PC-3 (cell line): ENCODE measurements at places on chromosomes 6 and 20. TPM values are rescaled to one million over a fixed set of nuclear protein-coding genes. Genes with fewer than 3 reads are reported as not detected.

Gene AIF1
- total RNA-seq: not detected in 2 replicates

Gene HSPA1L
- 0.26 and 0.69 TPM in 2 replicates for total RNA-seq

Gene FOXF2
- not detected in 2 replicates for total RNA-seq

Gene MATN4
- 0.33 TPM in 1 of 2 replicates, not detected in the other for total RNA-seq

Gene KHDC1
- total RNA-seq: 5.1 and 7.9 TPM in 2 replicates

- DNase-seq: no peak
These were observed 5.5 kb downstream of the ERGIC3 start for GRCh38 chr20:35547329-35547728.

DNA sequence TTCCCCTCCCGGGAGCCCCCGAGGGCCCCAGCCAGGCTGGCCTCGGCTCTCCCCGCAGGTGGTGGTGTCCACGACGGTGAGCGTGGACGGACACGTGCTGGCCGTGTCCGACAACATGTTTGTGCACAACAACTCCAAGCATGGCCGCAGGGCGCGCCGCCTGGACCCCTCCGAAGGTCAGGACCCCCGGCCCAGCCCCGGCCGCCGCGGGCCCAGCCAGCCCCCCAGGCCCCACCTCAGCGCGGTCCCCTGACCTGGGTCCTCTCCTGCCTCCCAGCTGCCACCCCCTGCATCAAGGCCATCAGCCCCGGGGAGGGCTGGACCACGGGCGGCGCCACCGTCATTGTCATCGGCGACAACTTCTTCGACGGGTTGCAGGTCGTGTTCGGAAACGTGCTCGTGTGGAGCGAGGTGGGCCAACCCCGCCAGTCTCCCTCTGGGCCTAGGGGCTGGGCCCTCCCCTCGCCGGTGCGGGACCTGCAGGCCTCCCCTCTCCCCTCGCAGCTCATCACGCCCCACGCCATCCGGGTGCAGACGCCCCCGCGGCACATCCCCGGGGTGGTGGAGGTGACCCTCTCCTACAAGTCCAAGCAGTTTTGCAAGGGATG is 51.0 kb downstream of the CPXM1 start:
- DNase-seq: no peak

GRCh38 chr6:114062199-114062598 is 91.3 kb upstream of the HDAC2 start:
- DNase-seq: no peak

DNA sequence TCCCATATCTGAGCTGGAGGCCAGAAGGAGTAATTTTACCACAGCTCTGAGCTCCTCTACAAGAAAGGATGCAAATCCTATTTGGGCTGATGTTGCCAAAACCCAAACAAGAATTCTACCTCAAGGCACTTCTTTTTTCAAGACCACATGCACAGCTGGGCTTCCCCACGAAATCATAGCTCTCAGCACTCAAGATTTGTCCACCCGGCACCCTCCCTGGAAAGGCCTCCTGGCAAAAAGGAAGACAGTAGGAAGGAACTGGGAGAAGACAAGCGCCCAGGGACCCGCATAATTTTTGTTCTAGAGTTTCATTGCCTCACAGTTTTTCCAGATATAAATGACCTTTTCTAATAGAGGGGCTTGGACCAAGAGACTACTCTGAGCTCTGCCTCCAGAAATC is 90.5 kb downstream of the BANF2 start:
- no peak for DNase-seq

DNA sequence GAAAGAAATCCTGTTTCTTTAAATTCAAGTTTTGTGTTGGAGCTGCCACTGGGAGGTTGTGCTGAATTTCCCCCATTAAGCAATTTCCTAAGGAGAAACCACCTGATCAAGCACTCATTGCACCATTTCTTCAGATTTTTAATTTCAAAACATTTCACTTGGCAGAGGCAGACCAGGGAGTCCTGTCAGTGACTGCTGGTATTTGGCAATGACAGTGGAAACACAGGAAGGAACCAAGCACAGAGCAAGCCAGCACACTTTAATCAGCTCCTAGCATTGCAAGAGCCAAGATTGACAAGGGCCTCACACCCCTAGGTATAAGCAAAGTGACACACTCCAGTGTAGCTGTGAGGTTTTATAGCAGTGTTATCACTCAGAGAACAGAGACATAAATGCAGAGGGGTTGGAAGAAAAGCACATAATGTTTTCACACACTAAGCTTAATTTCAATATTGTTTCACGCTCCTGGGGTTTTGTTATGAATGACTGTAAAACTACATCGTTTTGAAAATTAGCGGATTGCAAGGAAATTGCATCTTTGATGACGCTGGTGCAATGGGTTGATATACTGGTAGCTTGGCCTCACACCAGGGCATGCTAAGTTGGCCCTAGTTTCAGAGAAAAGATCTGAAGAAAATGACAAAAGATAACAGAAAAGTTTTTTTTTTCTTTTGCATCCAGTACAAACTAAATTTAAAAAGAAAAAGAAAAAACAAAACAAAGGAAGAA is 768.4 kb downstream of the TFAP2A start:
- no peak for DNase-seq

- peak; percentile 1 for DNase-seq
These were observed 12.4 kb upstream of the SIRPB1 start for GRCh38 chr20:1632178-1632577.

DNA sequence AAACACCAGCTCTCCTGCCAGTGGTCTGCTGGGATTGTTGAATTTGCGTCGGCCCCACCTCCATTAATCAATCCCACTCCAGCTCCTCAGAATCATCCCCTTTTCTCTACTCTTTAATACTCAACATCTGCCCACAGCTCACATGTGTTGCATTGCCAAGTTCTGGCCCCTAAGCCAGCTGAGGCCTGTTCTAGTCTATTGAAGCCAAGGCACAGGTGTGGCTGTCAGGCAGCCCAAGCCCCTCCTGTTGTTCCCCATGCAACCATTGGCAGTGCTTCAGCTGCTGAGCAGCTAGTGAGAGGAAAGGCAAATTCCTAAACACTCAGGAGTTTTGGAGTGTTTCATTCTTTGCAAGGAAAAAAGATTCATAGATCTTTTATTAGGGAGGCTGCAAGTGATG is 128.0 kb upstream of the NT5E start:
- DNase-seq: no peak

DNA sequence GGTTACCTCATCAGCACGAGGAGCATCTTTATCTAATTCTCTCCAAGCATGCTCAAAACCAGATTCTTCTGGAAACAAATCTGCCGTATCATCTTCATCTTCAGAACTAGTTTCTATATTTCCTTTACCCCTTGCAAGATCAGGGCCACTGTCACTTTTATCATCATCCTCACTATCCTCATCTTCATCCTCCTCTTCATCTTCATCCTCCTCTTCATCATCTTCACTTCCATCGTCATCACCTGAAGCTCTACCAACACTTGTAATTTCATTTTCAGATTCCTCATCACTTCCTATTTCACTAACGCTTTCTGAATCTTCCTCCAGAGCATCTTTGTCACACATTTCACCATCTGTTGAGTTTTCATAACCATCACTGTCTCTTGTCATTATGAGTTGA is 8.9 kb downstream of the ESF1 start:
- no peak for DNase-seq

DNA sequence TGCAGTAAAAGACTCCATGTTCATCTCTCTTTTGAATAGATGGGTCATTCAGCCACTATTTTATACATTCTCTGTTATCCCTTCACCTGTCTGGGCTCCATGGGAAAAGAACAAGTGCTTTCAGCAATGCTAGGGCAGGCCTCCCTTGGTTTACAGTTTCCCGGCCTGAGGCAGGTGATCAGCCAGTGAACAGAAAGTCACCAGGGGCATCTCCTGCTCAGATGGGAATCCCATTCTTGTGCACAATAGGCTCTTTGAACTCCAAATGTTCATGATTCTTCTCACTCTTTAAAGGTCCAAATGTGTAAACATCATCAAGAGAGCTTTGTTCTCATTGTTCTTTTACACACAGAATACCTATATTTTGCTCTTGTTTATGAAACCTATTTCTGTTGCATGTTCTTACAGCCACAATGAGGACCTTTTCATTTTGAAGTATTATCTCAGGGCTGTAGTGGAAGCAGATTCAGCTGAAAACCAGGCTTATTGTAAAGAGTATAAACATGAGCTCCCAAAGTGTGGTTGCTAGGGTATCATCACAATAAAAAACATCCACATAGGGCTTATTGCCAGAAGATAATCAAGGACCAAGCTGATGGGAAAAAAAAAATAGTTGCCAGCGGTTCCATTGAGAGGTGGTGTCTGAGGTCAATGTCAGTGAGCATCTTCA is 267.1 kb upstream of the SGK1 start:
- no peak for DNase-seq

DNA sequence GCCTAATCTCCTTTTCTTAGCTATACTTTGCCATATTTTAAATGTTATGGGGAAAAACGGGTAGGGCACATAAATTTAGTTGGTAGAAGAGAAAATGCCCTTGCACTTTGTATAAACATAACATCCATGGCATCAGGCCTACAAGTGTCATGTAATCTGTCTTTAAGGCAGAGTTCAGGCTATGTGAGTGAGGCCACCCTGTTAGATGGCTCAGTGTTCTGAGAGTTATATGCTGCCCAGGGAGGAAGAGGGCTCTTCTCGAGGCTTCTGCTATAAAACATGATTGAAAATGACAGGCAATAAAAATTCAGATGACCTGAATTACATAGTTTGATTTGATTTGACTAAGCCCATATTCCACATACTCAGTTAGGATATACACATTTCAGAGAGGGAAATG is 553.6 kb upstream of the MAP3K7 start:
- DNase-seq: no peak
